ENCODE measurements at places on chromosomes 4 and X.

DNA sequence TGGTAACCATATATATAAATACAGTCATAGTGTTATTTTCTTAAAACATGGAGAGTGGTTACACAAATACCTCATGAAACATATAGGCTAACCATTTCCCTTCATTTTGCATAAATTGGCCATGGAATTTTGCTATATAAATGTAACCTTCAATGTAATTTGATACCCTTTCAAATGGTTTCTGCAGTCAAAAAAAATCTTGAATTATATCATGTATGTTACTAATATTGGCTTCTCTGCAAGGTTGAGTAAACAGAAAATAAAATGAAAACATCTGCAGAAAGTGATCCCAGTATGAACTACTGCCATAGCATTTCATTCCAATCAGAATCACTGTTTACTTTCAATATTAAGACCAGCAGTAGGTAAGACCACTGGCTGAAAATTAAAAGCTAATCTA is 1165.9 kb upstream of the TENM3 start:
- no peak for DNase-seq

GRCh38 chr4:94548571-94548970 is 96.8 kb downstream of the PDLIM5 start:
- DNase-seq, result no peak

DNA sequence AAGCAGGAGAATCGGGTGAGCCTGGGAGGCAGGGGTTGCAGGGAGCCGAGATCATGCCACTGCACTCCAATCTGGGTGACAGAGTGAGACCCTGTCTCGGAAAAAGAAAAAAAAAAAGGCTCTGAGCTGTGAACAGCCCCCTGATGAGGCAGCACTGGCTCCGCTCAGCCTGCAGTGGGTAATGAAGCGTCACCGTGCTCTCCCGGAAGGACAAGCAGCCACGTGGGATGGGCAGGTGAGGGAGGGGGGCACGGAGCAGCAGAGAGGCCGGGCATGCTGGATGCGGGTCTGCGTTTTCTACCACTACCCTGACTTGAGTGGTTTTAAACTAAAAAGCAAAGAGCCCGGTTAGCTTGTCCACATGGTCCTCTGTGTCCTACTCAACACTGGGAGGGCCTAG is 15.5 kb downstream of the TACC3 start:
- no peak for DNase-seq

GRCh38 chrX:110268886-110269285 is 49.0 kb downstream of the AMMECR1 start:
- DNase-seq, result no peak

GRCh38 chrX:63784902-63785707 is at the start of gene ARHGEF9:
Gene ARHGEF9 (minus strand): TSS chrX:63785214. CDS start chrX:63785145, 69 bp downstream.
- DNase-seq, result peak; percentile 46

GRCh38 chrX:34426334-34426733 is 230.8 kb downstream of the TMEM47 start:
- no peak for DNase-seq

GRCh38 chrX:20952180-20952579 is 422.0 kb upstream of the CNKSR2 start:
- DNase-seq, result no peak

DNA sequence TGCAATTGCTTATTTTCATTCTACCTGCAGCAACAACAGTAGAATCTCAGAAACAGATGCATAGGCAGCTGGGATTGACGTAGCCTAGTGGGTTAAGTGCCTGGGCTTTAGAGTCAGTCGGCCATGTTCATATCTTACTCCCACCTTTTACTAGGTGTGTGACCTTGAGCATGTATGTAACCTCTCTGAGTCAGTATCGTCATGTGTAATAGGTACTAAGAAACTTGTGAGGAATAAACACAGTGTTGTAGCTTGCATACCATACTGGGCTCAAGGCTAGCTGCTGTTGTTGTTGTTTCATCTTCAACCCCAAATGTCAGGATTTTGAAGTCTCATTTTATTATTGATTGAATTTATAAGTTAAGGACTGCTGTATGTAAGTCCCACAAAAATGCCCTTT is 14.2 kb downstream of the RAB9A start:
- no peak for DNase-seq

- no peak for DNase-seq
Measured at GRCh38 chr4:165328101-165328425, 594 bp downstream of the MSMO1 start.

- no peak for DNase-seq
Measured at GRCh38 chr4:19429684-19430083, 822.0 kb upstream of the SLIT2 start.

GRCh38 chr4:3532751-3533422 is 665 bp upstream of the LRPAP1 start:
- no peak for DNase-seq

DNA sequence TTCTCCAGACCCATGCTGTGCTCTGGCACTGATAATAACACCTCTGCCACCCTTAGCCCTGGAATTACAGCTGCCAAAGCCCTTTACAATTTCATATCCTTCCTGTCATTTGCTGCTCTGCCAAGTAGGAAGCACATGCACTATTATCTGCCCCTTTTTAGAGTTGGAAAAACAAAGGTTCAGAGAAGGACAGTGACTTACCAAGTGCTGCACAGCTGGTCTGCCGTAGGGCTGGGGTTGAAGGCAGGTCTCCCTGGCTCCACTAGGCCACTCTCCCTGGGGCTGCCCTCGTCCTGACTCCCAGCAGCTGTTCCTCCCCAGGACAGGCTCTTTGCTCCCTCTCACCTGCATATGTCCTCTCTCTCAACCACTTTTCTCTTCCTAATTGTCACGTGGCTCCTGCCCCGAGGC is 73.4 kb downstream of the ANAPC4 start:
- DNase-seq, result no peak

DNA sequence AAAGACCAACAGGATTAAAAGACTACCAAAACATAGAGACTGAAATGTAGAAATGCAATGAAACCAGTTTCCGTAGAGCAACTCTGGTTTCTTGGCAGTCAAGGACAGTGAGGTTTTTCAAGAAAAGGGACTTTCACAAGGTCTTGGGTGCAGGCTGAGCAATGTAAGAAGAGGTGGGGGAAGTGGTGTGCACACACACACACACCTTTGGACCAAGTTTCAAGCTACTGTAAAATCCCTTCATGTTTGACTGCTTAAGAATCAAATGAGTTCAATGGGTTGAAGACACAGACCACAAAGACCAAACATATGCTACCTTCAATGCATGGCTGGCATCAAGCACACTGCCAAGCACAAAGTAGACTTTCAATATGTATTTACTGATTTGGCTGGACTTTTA is 17.8 kb upstream of the MCF2 start:
- DNase-seq, result no peak

DNA sequence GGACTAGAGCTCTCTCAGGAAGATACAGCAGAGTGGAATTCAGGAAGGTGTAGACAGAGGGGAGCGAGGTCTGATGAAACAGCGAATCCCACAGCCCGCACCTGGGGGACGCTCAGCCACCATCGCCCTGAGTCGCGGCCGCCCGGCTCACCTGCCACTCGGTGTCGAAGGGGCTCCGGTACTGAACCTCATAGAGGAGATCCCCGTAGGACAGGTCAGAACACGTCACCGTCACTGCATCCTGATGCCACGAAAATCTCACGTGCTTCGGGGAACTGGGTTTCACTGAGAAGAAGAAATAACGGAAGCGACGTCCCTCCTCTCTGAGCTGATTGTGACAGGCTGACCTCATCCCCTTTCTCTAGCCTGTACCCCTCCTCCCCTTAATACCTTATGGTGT is 10.2 kb downstream of the CRLF2 start:
- peak; percentile 29 for DNase-seq

GRCh38 chr4:98260047-98260578 is 1.1 kb upstream of the RAP1GDS1 start:
- no peak for DNase-seq
